ENCODE measurements at places on chromosomes 12 and 14.

DNA sequence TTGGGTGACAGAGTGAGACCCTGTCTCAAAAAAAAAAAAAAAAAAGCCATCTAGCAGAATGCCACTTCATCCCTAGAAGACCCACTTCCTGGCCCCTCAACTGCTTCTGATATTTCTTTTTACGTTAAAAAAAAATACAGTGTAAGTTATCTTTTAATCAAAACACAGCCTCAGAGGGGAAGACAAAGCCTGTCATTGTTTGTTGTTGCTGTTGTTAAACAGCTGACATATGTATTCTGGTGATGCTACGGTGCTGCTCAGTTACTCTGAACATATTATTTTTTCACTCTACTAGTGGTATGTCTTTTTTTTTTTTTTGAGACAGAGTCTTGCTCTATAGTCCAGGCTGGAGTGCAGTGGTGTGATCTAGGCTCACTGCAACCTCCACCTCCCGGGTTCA lies 75.4 kb downstream of the PAPLN start:
- no peak for DNase-seq

DNA sequence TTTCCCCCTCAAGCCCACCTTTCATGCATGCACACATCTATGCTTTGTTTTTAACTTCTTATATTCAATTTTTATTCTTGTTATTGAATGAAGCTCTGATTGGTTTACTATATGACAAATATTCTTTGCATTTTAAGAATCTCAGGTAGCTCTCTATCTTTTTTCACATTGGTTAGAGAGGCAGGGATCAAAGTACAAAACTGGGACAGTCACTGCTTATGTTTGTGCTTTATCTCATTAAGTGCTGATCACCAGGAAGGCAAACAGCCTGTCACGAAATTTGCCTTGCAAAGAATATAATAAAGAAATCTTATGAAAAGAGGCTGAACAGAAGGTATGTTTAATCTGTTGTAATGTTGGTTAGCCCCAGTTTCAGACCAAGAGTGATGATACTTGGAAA lies 29.7 kb upstream of the INSM2 start:
- DNase-seq, result no peak

DNA sequence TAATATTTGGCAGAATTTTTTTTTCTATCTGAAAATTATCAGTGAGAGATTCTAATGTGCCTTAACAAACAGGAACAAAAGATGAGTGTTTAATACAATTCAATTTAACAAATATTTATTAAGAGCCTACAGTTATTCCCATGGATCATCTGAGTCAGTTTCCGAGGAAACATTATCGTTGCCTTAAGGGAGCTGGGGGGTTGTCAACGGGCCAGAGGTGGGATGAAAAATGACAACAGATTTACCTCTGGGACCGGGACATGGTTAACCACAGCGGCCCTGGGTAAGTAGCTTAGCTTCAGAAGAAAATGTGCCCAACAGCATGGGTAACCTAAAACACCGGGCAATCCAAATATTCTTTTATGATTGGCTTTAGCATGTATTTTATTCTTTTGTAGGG lies 113.6 kb downstream of the DAD1 start:
- no peak for DNase-seq

DNA sequence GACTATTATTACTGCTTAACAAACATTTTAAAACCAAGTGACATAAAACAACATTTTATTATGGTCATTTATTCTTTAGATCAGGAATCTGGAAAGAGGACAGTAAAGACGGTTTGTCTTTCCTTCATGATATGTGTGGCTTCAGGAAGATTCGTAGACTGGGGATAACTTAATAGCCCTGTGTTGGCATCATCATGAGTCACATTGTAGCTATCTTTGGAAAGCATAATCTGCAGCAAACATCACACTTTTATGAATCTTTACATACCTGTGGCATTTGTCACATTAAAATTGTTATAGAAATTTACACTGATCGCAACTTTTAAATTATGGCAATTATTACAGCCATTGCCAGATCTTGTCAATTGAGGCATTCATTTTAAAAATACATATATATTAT lies 397.1 kb downstream of the NOVA1 start:
- no peak for DNase-seq

- no peak for DNase-seq
Observed at GRCh38 chr12:50411051-50411660, 10.5 kb downstream of the LARP4 start.

- DNase-seq, result no peak
Observed at GRCh38 chr14:60133487-60133886, 31.7 kb downstream of the DHRS7 start.

GRCh38 chr12:26451763-26452162 lies 256.4 kb downstream of the SSPN start:
- DNase-seq, result no peak

- no peak for DNase-seq
Observed at GRCh38 chr14:34052658-34053014, 101.8 kb upstream of the EGLN3 start.

GRCh38 chr12:29957835-29958234 lies 174.1 kb upstream of the TMTC1 start:
- no peak for DNase-seq

GRCh38 chr14:99606359-99606758 lies 2.4 kb upstream of the CCDC85C start:
- no peak for DNase-seq

- DNase-seq, result no peak
Observed at GRCh38 chr14:50599700-50600444, 39.9 kb downstream of the ATL1 start.

DNA sequence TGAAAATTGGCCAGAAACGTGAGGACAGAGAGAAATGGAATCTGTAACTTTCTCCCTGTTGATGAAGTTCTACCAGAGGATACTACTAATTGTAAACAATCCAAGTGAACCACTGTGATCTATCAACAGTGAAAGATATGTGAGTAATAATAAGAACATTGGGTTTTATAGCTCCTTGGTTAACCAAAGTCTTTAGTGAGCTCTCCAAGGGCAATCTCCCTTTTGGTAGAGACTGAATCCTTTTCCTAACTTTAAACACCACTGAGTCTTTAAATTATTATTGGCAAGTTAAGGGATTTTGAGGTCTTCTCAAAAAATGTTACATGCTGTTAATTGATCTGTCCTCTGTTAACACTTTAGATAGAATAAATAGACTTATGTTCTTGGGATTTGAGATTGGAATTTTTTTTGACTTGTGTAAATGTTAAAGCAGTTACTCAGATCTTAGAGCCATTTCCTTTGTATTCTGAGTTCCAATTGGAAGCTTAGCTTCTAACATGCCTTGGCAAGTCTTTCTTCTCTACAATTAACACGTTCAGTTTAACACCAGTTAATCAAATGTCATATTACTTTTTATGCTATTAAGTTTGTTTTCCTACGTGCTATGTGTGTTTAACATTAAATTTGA lies 338.2 kb upstream of the DDHD1 start:
- no peak for DNase-seq

DNA sequence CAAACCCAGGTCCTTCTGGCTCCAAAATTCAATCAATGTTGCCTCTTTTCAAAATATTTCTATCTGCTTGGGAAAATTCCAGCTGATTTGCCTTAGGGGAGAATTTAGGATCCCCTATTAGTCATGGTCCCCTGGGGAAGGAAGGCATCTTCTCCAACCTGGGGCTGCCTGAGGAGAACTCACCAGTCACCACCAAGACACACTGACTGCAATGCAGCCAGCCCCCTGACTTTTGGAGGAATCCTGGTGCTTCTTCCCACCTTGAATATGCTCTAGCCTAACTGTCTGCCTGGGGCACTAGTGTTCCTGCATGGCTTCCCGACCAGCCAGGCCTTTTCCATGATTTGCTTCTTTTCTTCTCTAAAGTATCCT lies 71.8 kb upstream of the BCL2L14 start:
- no peak for DNase-seq

GRCh38 chr12:111812881-111813741 lies 28.9 kb upstream of the MAPKAPK5 start:
- peak; percentile 8 for DNase-seq
